ENCODE measurements at places on chromosomes 6 and 20.

GRCh38 chr6:15287670-15288375, 42.0 kb downstream of the JARID2 start:
- no peak for DNase-seq

DNA sequence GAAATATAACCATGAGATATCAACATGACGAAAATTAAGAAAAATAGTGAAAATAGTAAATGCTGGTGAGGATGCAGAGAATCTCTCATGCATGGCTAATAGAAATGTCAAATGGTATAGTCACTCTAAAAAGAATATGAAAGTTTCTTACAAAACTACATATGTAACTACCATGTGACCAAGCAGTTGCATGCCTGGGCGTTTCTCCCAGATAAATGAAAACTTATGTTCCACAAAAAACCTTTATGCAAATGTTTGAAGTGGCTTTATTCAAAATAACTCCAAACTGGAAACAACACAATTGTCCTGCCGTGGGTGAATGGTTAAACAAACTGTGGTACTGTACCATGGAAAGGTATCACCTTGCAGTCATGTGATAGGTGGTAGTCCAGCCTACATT, 112.4 kb downstream of the HDGFL1 start:
- DNase-seq, result no peak

DNA sequence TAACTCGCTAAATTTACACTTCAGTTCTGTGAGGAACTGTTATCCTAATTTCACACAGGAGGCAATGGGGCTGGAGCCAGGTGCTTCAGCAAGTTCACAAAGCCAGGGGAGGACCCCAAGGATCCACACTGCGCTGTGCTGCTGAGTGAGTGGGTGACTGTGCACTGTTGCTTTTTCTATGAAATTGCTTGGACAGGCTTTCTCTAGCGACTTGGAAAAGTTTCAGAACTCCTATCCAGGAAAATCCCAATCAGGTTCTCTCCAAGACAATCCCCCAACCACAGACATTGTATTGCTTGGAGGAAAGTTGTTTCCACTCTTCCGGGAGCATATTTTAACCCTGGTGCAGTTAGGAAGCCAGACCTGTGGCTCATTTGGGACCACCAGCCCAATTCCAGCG, 175.9 kb upstream of the CST7 start:
- no peak for DNase-seq

- DNase-seq, result no peak
Observed at GRCh38 chr20:49990271-49990720, 7.5 kb downstream of the SNAI1 start.

- DNase-seq, result no peak
Observed at GRCh38 chr6:106077170-106077569, 9.0 kb upstream of the PRDM1 start.

GRCh38 chr20:17614812-17615644, 45.2 kb downstream of the DSTN start:
- DNase-seq, result no peak
